CD4-positive, alpha-beta memory T cell (primary cell): ENCODE measurements at places on chromosomes 1 and 21.

- no peaks in the 10 kb centered on the region for H3K4me1 ChIP-seq
- no peaks in the 10 kb centered on the region for H3K27me3 ChIP-seq
- no peak overlapping the region for H3K27ac ChIP-seq
Measured at GRCh38 chr21:15015622-15016471, 49.0 kb downstream of the NRIP1 start.

DNA sequence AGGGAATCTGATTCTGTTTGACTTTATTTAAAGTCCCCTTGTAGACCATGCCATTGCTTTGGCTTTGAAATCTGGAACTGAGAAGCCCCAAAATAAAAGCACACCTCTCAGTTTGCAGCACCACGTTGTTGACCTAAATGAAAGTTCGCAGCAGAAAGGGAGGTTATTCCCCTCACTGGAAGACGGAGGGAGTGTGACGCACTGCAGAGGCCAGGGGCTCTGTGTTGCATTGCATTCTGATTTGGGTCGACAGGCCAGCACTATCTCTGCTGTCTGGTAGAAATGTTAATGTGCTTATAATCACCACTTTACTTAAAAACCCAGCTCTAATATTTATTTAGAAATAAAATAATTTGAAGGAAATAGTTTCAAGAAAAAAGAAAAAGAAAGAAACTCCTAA is 675.2 kb upstream of the NR5A2 start:
- DNase-seq, result no peak
- no peaks in the 10 kb centered on the region for H3K27me3 ChIP-seq
- H3K4me1 ChIP-seq, result no peaks in the 10 kb centered on the region
- H3K4me3 ChIP-seq, result no peak overlapping the region
- no peak overlapping the region for H3K27ac ChIP-seq

- H3K4me1 ChIP-seq, result no peaks in the 10 kb centered on the region
- H3K4me3 ChIP-seq, result no peak overlapping the region
- H3K36me3 ChIP-seq, result no peaks in the 10 kb centered on the region
- DNase-seq, result no peak
- no peak overlapping the region for H3K27ac ChIP-seq
Measured at GRCh38 chr21:41605934-41606285, 98.0 kb upstream of the TMPRSS2 start.

GRCh38 chr1:6338695-6339094 is 54.9 kb downstream of the ACOT7 start:
- no peaks in the 10 kb centered on the region for H3K4me1 ChIP-seq
- H3K27ac ChIP-seq, result no peak overlapping the region
- DNase-seq, result no peak
- H3K27me3 ChIP-seq, result no peaks in the 10 kb centered on the region
- H3K4me3 ChIP-seq, result no peak overlapping the region

DNA sequence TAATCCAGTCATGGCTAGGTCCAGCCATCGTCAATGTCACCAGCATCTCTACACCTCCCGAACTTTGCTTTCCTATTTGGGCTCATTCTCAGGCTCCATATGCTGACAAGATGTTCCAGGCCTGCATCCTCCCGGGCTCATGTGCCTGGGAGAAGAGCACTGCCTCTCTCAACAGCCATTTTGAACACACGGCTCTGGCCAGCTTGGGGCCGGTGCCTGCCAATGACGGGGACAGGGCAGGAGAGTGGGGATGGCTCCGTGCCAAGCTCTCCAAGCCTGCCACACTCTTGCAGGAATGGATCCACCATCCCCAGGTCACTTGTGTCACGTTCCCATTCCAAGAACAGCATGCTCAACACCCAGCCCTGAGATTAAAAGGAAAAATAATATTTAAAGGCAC is 61.4 kb upstream of the PAX7 start:
- no peak overlapping the region for H3K27ac ChIP-seq
- H3K4me3 ChIP-seq, result no peak overlapping the region
- no peaks in the 10 kb centered on the region for H3K27me3 ChIP-seq
- no peaks in the 10 kb centered on the region for H3K4me1 ChIP-seq

DNA sequence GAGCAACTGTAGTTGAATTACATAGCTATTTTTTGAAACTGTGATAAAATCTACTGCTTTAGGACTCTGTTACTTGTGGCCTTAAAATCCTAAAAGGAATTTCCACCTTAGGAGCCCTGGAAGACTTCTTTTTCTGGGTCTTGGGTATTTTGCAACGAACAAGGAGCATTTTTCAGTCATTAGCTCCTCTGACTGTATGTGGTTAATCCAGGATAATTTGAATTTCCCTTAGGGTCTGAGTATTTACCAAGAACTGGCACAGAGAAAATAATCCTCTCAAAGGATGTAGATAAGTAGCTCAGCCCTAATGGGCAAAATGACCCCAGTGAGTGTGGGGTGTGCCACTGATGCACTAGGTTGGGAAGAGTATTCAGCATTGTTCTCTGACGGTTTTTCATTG is 170.4 kb downstream of the VAV3 start:
- H3K36me3 ChIP-seq, result no peaks in the 10 kb centered on the region
- H3K4me3 ChIP-seq, result no peak overlapping the region
- no peak overlapping the region for H3K27ac ChIP-seq
- H3K27me3 ChIP-seq, result no peaks in the 10 kb centered on the region
- H3K4me1 ChIP-seq, result no peaks in the 10 kb centered on the region

GRCh38 chr1:221816899-221817298 is 75.0 kb upstream of the DUSP10 start:
- DNase-seq, result no peak
- H3K27me3 ChIP-seq, result no peaks in the 10 kb centered on the region
- no peaks in the 10 kb centered on the region for H3K36me3 ChIP-seq
- H3K27ac ChIP-seq, result no peak overlapping the region

DNA sequence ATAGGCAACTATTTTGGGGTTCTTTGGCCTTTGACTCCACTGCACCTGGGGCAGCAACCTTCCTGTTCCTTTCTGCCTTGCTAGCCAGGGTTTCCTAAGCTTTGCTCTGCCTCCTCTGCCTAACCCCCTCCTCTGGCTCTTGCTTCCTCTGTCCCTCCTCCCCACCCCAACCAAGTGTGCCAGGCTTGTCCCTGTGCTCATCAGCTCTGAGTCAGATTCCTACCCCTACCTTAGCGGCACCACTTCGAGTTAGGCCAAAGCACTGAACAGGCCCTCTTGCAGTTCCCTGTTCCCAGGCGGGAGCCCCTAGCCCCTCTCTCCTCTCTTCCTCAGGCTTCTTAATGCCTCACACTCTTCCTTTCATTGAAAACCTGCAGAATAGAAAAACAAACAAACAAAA is 74.8 kb upstream of the HAO2 start:
- no peaks in the 10 kb centered on the region for H3K36me3 ChIP-seq
- no peak overlapping the region for H3K27ac ChIP-seq
- H3K4me1 ChIP-seq, result peaks cover 11% of the 10 kb centered on the region
- DNase-seq, result no peak
- H3K4me3 ChIP-seq, result no peak overlapping the region

DNA sequence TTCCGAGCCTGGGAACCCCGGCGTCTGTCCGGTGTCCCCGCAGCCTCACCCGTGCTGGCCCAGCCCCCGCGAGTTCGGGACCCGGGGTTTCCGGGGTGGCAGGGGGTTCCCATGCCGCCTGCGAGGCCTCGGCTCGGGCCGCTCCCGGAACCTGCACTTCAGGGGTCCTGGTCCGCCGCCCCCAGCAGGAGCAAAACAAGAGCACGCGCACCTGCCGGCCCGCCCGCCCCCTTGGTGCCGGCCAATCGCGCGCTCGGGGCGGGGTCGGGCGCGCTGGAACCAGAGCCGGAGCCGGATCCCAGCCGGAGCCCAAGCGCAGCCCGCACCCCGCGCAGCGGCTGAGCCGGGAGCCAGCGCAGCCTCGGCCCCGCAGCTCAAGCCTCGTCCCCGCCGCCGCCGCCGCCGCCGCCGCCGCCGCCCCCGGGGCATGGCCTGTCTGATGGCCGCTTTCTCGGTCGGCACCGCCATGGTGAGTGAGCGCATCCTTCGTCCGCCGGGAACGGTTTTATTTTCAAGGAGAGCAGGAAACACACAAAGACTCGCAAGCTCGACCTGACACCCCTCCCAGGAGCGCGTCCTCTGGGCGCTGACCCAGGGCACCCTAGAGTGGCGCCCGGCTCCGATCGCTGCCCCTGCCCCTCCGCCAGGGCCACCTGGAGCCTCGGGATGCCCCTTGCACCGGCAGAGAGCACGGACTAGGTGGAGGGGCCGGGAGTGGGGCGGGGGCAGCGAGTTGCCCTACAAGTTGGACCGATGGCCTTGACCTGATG is at the start of gene ABCG1:
TSS of gene ABCG1 (plus strand) at position 305 of the 770 bp plus-strand sequence. CDS start at position 428, 123 bp downstream.
- peak within 1 kb of the TSS; percentile 91 for H3K4me3 ChIP-seq
- no peaks in the 10 kb centered on the region for H3K27me3 ChIP-seq
- peaks cover 27% of the 10 kb centered on the region for H3K4me1 ChIP-seq
- H3K27ac ChIP-seq, result peak within 1 kb of the TSS; percentile 84
- peak; percentile 43 for DNase-seq
- no peaks in the 10 kb centered on the region for H3K36me3 ChIP-seq
